Aorta (tissue), 5 donors: ENCODE measurements at places on chromosomes 1 and 21. TPM values are rescaled to one million over a fixed set of nuclear protein-coding genes. Genes with fewer than 3 reads are reported as not detected.

DNA sequence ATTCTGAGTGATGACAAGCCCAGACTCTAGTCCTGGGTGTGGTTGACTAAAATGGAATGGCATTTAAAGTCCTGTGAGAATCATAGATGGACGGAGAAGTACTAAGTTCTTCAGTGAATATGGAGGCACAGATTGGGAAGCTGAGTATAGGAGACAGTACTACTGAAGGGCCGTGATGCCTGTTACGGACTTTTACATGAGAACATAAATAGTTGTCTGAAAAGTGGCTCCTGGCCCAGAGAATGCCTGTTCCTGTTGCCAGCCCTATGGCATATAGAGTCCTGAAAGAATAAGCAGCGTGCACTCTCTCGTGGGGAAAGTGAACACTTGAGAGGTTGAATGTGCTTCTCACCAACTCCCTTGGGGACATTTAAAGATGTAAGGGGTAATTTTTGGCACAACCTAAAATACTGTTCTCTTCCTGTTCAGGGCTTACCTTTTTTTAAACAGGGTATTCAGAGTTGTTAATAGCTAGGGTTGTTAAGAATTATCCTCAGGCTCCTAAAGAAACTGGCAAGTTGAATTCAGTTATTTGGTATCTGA lies 20.4 kb downstream of the CCT8 start:
- H3K4me1 ChIP-seq = no peaks in the 10 kb centered on the region
- H3K27me3 ChIP-seq = no peaks in the 10 kb centered on the region
- H3K27ac ChIP-seq = peak overlapping the region; percentile 59
- H3K36me3 ChIP-seq = peaks cover 20% of the 10 kb centered on the region
- no peak overlapping the region for H3K4me3 ChIP-seq

DNA sequence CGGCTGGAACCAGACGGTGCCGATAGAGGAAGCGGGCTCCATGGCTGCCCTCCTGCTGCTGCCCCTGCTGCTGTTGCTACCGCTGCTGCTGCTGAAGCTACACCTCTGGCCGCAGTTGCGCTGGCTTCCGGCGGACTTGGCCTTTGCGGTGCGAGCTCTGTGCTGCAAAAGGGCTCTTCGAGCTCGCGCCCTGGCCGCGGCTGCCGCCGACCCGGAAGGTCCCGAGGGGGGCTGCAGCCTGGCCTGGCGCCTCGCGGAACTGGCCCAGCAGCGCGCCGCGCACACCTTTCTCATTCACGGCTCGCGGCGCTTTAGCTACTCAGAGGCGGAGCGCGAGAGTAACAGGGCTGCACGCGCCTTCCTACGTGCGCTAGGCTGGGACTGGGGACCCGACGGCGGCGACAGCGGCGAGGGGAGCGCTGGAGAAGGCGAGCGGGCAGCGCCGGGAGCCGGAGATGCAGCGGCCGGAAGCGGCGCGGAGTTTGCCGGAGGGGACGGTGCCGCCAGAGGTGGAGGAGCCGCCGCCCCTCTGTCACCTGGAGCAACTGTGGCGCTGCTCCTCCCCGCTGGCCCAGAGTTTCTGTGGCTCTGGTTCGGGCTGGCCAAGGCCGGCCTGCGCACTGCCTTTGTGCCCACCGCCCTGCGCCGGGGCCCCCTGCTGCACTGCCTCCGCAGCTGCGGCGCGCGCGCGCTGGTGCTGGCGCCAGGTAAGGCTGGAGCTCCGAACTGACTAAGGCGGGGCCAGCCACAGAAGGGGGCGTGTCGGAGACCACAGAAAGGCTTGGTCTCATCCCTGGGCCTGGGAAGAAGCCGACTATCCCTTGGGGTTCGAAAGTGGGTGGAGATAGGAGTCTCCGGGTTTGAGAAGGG lies 486 bp downstream of the SLC27A3 start:
- H3K27me3 ChIP-seq = no peaks in the 10 kb centered on the region
- DNase-seq = peak; percentile 82
- peak overlapping the region; percentile 54 for H3K27ac ChIP-seq
- H3K36me3 ChIP-seq = peaks cover 2% of the 10 kb centered on the region
- H3K4me1 ChIP-seq = no peaks in the 10 kb centered on the region

ATP6V0B gene
- 77.9 TPM for total RNA-seq

ELF3 gene
- 0.68 TPM for total RNA-seq

GRCh38 chr1:238360474-238360873 lies 469.8 kb upstream of the ZP4 start:
- no peak overlapping the region for H3K27ac ChIP-seq
- no peak overlapping the region for H3K4me3 ChIP-seq
- DNase-seq = no peak
- no peaks in the 10 kb centered on the region for H3K27me3 ChIP-seq
- H3K36me3 ChIP-seq = no peaks in the 10 kb centered on the region

OLFML2B gene
- 82.6 TPM for total RNA-seq

GRCh38 chr1:11417162-11417561 lies 61.8 kb upstream of the DISP3 start:
- no peak for DNase-seq
- no peaks in the 10 kb centered on the region for H3K27me3 ChIP-seq
- no peaks in the 10 kb centered on the region for H3K36me3 ChIP-seq
- no peak overlapping the region for H3K4me3 ChIP-seq
- no peak overlapping the region for H3K27ac ChIP-seq
- H3K4me1 ChIP-seq = no peaks in the 10 kb centered on the region

TTLL10 gene
- not detected for total RNA-seq

DNA sequence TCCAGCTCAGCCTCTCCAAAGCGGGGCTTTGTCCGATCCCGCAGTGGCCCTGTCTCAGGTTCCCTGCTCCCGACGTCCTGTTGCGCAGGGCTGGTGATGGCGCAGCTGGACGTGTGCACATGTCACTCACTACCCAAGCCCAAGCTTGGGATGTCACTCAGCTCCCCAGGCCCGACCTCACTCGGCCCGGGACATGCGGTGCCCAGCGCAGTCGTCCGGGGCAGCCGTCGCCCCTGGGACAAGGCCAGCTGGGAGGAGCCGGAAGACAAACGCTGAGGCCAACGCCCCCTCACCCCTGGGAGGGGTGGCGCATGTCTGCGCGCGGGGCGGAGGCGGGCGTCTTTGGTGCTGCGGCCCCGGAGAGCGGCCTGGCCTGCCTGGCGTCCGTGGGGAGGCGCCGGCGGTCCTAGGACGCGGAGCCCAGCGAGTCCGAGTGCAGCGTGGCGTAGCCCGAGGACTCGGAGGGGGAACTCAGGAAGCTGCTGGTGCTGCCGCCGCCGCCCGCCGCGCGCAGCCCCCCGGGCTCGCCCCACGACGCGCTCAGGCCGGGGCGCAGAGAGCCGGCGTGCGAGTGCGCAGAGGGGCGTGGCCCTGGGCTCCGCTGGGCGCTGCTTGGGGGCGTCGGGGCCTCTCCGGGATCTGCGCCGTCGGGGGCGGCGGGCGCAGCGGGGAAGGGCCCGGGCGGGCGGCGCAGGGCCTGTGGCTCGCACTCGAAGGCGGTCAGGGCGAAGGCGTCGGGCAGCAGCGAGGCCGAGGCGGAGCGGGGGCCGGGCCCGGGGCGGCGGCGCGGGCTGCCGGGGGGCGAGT lies 5.2 kb downstream of the HES3 start:
- no peak for DNase-seq
- no peaks in the 10 kb centered on the region for H3K27me3 ChIP-seq
- H3K36me3 ChIP-seq = no peaks in the 10 kb centered on the region
- no peaks in the 10 kb centered on the region for H3K4me1 ChIP-seq

- H3K4me1 ChIP-seq = no peaks in the 10 kb centered on the region
- no peak overlapping the region for H3K4me3 ChIP-seq
- H3K36me3 ChIP-seq = peaks cover 8% of the 10 kb centered on the region
- no peaks in the 10 kb centered on the region for H3K27me3 ChIP-seq
- no peak overlapping the region for H3K27ac ChIP-seq
Measured at GRCh38 chr21:36235058-36235582, 78.5 kb downstream of the DOP1B start.

CHRM3 gene
- 3.8 TPM for total RNA-seq

GRCh38 chr21:36694031-36694515 lies 4.8 kb upstream of the SIM2 start:
- no peak overlapping the region for H3K27ac ChIP-seq
- no peaks in the 10 kb centered on the region for H3K27me3 ChIP-seq
- H3K4me1 ChIP-seq = no peaks in the 10 kb centered on the region

MIXL1 gene
- 0.51 TPM for total RNA-seq

AMPD1 gene
- 0.52 TPM for total RNA-seq

DNA sequence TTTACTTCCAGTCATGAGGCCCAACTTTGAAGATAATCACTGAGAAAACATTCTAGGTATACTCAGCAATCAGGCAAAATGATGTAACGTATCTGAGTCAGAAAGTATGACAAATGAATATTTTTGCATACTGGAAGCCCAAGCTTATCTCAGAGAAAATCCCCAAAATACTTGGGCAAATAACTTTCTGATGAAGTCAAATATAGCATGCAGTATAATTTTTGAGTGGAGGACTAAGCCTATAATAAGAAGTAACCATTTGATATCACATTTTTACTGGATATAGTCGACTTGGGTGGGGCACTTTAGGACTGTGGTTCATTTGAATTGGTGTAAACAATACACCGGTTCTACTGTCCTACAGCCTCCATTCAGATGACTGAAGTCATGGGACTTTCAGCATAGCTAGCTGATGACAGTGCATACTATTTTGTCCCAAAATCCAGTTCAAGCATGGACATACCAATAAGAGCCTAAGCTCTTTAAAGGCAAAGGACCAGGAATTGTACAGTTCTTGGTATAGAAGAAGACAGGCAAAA lies 2.3 kb upstream of the GADD45A start:
- H3K4me3 ChIP-seq = no peak overlapping the region
- H3K27ac ChIP-seq = no peak overlapping the region
- peaks cover 1% of the 10 kb centered on the region for H3K36me3 ChIP-seq
- H3K27me3 ChIP-seq = no peaks in the 10 kb centered on the region

AMY1B gene
- total RNA-seq = not detected

IVL gene
- not detected for total RNA-seq

DNA sequence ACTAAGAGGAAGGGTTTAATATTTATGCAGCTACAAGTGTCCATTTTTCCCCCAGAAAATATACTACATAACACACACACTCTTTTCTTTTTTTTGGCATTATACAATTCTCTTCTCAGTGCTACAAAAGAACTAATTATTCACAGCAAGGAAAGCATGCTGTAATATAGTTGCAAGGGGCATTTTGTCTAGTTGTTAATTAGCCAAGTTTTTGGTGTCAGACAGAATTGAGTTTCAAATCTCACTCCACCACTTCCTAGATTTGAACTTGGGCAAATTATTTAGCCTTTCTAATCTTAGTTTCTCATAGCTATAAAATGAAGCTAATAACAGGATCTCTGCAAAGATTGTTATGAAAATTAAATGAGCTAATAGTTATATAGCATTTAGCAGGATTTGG lies 60.0 kb upstream of the VTCN1 start:
- no peaks in the 10 kb centered on the region for H3K36me3 ChIP-seq
- no peak overlapping the region for H3K4me3 ChIP-seq
- H3K4me1 ChIP-seq = peaks cover 4% of the 10 kb centered on the region
- H3K27me3 ChIP-seq = no peaks in the 10 kb centered on the region

DNA sequence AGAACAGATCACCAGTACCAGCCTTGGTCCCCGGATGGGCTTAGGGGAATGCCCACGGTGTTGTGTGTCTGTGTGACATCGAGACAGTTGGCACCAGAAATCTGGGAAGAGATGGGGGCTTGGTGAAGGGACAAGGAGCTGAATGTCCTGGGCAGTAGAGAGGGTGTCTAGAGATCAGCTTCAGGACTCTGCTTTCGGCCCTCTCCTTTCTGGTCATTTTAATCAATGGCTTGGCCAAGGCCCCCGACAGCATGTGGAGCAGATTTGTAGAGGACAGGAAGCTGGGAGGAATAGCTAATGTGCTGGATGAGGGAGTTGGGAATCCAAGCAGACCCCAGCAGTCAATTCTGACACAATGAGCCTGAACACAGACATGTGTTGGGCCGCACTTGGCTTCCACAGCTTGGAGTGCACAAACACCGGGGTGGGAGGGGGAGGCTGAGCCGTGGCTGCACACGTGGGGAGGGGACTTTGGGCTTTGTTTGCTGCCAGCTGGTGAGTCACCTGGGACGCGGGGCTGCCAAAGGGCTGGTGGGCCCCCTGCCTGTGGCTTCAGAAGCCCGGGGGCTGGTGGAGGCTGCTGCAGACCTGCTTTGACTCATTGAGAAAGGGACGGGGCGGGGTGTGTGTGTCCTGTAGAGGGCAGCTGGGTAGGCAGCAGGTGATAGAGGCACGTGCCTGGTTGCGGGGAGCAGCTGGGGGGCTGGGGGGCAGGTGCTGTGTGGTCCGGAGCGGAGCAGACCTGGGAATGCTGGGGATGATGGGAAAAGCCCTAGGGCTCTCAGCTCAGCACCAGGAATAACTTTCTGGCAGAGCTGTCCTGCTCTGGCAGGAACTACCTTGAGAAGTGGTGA lies 20.9 kb downstream of the SLC1A7 start:
- no peaks in the 10 kb centered on the region for H3K36me3 ChIP-seq
- no peak overlapping the region for H3K4me3 ChIP-seq
- H3K27ac ChIP-seq = no peak overlapping the region
- DNase-seq = peak; percentile 78

CNKSR1 gene
- total RNA-seq = 1.5 TPM

- no peak overlapping the region for H3K27ac ChIP-seq
- no peaks in the 10 kb centered on the region for H3K4me1 ChIP-seq
- peak overlapping the region; percentile 76 for H3K4me3 ChIP-seq
- no peaks in the 10 kb centered on the region for H3K27me3 ChIP-seq
- DNase-seq = peak; percentile 63
Measured at GRCh38 chr21:33587792-33588484, 546 bp downstream of the DONSON start.

VPS72 gene
- total RNA-seq = 40.8 TPM

CENPL gene
- 4.8 TPM for total RNA-seq

GRCh38 chr1:200923601-200924000 lies 28.9 kb downstream of the INAVA start:
- no peak overlapping the region for H3K4me3 ChIP-seq
- no peaks in the 10 kb centered on the region for H3K4me1 ChIP-seq
- H3K27ac ChIP-seq = no peak overlapping the region

DNA sequence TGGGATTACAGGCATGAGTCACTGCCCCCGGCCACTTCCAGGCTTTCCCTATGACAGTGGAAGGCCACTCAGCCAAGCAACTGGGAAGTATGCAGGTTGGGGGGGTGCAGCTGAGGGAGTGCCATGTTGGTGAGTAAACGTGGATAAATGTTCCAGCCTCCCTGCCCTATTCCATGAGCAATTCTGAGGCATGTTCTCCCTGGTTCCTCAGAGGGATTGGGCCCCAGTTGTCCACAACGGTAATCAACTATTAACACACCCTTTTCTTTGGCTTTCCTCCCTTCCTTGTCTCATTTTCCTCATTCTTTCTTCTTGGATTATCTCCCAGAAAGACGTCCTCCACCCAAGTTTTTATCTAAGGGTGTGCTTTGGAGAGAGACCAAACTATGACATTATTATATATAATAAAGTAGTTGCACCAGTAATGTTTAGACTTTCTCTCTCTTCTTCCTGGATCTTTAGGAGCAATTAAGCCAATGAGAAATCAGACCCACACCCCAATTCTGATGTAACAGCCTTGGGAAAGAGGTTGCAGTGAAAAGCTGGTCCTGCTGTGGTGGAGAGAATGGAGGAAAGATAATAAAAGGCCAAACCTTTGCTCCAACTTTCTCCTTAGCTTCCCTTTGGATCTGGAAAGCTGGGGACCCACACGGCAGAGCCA lies 6.8 kb upstream of the SLAMF9 start:
- H3K4me1 ChIP-seq = no peaks in the 10 kb centered on the region
- no peak overlapping the region for H3K4me3 ChIP-seq
- H3K27me3 ChIP-seq = no peaks in the 10 kb centered on the region
- H3K27ac ChIP-seq = no peak overlapping the region
- peak; percentile 83 for DNase-seq
